NCI-H524 (cell line): ENCODE measurements at places on chromosomes 7 and 10.
A peak's percentile ranks its signal among the peaks of the same experiment; 100 is the strongest.

GRCh38 chr7:95334447-95334846, 10.1 kb upstream of the PON1 start:
- no peak for DNase-seq

GRCh38 chr7:152074673-152075072, 49.2 kb downstream of the GALNT11 start:
- DNase-seq: no peak

GRCh38 chr10:131942455-131942854, 39.3 kb downstream of the BNIP3 start:
- DNase-seq: no peak

DNA sequence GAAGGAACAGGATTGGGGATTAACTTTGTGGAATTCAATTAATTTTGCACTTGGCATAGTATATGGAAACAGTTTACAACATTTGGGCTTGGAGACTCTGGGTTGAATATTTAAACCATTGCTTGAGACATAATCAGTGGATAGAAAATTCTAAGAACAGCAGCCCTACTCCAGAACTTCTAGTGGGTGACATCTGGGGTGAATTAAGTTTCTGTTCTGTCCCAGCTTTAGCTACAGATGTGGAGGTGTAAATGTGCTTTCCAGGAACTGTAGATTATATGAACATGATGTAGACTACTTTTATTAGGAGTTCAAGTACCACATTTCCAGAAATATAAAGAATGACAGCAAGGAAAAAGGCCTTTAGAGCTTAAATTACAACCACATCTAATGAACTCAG, 51.9 kb upstream of the SKAP2 start:
- no peak for DNase-seq

- DNase-seq: no peak
Measured at GRCh38 chr10:100184840-100185239, 989 bp downstream of the ERLIN1 start.

GRCh38 chr10:13219685-13220670, 14.2 kb downstream of the UCMA start:
- DNase-seq: no peak

DNA sequence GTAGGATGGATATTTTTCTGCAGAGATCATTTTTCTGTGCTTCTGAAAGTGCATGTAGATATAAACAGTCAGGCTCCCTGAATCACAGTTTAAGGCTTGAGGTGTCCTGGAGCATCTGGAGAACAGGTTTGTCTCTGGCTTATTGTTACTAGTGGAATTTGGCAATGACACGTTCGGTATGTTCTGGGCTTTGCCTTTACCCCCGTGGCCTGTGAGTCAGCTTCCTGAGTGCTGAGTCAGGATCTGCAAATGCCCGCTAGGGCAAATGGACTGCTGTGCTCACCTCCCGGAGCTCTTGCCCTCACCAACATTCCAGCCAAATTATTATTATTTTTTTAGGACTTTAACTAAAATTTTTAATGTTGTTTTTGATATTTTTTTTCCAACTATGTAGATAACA, 192.5 kb upstream of the PRSS1 start:
- no peak for DNase-seq

DNA sequence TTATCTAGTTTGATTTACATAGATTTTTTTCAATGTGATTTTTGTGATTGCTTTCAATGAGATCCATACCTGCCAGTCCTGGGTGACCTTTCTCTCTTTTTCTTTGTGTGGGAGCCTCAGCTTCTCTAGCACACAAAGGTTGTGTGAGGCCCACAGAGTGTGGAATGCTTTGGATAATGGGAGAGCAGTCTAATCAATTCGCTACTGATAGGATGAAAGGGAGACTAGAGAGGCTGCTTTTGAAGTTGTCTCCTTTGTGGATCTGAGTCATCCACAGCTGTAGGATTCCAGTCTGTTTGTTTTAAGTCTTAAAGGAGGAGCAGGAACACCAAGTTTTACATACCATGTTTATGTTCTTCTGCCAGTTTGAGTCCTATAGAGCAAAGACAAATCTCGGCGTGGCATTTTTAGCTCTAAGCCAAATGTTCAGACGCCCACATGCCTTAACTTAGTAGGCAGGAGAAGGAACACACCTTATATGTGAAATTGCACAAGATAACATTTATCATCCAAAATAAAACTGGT, 330.0 kb downstream of the ARL4A start:
- no peak for DNase-seq

DNA sequence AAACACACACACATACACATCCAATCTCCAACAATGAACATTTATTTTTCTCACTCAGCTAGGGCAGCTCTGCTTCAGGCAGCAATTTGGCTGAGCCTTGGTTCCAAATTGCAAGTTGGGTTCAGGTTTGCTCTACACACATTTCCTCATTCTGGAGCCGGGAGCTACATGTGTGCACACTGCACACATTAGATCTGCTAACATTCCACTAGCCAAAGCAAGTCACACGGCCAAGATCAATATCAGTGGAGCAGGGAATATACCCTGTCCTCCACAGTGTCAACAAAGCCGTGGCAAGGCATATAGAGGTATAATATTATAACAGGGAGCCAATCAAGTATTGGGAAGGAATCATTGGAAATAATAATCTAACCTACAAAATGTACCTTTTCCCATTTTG, 57.5 kb upstream of the PPP1R3C start:
- no peak for DNase-seq

- DNase-seq: no peak
Measured at GRCh38 chr10:73889014-73889413, 14.7 kb upstream of the CAMK2G start.

- DNase-seq: no peak
Measured at GRCh38 chr10:97494863-97495506, 3.2 kb downstream of the MMS19 start.

DNA sequence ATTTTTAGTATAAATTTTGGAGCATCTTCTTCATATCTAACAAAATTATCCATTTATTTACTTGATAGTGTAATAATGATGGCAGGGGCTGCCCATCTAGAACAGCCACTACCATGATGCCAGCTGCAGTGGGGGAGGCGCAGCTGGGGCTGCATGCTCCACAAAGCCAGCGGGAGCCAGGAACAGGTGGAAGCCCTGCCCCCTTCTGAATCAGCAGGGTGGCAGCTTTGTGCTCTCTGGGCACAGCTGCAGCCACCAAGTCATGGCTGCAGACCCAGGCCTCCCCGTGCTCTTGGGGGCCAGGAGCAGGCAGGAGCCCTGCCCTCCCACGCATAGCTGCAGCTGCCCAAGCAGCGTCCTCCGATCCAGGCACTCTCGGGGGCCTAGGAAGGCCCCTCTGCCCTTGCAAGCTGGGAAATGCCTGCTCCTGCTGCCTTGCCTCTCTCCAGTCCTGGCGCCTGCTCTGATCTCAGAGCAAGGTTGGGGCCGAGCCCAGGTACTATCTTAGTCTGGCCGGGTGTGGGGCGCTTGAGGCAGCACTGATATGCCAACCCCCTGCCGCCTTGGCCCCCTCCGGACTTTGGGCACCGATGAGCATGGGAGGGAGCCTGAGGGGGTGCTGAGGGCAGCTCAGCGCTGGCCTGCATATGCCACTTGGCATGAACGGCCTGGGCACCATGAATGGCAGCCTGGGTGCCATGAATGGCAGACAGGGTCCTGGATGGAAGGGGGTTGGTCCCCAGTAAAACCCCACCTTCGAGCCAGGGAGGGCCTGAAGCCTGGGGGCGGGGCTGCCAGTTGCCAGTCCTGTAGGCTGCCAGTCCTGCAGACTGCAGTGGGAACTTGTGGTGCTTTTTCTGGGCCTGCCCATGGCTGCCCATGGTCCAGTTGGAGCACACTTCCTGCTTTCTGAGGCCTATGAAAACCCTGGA, 1110.8 kb upstream of the POT1 start:
- peak; percentile 7 for DNase-seq

DNA sequence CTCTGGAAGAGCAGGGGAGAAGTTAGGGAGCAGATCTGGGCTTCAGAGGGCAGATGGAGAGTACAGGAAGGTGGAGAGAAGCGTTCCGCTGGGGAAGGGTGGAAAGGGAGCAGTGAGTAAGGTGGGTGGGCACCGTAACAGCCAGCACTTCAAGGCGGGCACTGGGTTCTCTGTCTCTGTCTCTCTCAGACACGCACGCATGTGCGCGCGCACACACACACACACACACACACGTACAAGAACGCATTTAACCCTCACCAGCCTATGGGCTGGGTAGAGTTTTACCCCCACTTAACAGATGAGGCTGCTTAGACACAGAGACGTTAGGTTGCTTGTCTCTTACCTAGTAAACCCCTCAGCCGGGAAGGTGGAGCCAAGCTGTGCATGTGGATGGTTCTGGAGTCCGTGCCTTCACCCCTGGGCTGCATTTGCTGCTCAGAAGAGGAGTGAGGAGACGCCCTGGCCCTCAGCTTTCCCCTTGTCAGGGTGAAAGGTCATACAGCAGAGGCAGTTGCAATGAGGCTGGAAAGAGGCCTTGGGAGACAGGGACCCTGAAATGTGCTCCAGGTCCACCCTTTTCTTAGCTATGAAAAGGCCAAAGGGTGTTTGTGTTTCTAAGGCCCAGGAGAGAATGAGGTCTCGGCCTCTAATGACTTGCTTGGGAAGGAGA, 16.0 kb downstream of the ADCYAP1R1 start:
- DNase-seq: no peak

GRCh38 chr10:32105782-32106382, 49.7 kb upstream of the KIF5B start:
- no peak for DNase-seq

DNA sequence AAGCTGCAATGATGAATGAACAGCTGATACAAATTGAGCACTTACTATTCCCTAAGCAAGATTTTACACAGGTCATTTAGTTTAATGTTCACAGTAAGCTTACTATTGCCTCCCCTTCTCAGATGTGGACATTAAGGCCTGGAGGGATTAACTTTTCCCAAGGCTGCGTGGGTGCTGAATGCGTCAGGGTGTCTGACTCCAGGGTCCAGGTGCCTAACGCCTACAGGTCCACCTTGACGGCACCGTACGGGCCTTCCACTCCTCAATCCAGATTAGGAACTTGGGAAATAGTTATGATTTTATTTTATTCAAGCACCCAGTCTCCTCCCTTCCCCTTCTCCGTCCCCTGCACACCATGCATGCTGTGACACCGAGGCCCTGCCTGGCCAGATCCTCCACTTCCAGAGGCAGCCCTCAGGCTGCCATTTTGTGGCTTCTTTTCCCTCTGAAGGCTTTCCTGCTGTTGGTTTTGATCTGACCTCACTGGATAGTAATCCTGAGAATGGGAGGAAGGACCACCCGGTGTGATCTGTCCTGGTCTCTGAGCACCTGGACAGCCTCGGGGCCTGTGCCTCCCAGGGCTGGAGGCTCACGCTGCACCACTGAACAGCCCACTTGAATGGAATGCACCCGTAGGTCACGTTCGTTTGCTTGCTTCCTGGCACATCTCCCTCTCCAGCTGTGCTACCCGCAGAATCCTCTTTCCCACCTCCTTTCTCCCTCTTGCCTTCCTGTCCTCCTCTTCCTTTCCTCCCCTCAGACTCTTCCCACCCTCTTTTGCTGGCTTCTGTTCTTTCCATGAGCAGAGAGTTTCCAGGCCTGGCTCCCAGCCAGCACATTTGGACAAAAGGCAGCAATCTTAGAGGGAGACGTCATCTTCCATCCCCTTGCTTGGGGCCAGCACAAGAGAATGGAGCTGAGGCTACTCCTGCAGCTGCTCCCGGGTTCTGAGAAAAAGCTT, 14.4 kb downstream of the DENND2A start:
- peak; percentile 61 for DNase-seq

GRCh38 chr7:40604601-40605438, 470.0 kb downstream of the SUGCT start:
- DNase-seq: peak; percentile 44

GRCh38 chr7:88480896-88481295, 174.2 kb upstream of the STEAP4 start:
- no peak for DNase-seq

GRCh38 chr7:149414745-149415390, 46.0 kb downstream of the ZNF777 start:
- no peak for DNase-seq

DNA sequence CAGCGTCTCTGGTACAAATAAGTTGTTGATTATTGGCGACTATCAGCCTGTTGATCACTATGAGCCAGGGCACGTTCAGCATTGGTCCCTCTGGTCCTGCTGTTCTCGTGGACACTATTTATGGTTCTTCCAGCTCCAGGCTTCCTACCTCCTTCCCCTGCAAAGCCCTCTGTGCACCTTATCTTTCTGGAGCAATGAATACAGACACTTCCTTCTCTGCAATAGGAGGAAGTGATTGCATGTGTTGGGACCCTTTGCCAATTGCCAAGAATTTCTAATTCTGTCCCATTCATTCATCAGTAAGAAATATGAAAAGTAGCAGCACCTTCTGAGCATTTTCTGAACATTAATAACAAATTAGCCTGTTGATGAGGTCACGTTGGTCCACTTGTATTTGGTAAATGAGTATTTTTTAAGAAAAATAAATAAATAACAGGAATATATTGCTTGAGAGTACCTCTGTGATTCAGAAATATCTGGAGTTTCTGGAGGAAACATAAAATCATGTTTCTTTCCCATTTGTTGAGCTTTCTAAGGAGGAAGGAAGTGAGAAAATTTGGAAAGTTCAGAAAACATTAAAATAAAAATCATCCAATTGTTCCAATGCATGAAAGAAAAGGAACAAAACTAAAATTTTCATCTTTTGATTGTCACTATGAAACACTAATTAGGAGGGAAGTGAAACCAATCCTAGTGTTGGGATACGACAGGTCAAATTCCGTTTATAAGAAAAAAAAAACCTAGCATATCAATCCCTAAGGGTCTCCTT, 259.1 kb upstream of the KLF6 start:
- DNase-seq: no peak

DNA sequence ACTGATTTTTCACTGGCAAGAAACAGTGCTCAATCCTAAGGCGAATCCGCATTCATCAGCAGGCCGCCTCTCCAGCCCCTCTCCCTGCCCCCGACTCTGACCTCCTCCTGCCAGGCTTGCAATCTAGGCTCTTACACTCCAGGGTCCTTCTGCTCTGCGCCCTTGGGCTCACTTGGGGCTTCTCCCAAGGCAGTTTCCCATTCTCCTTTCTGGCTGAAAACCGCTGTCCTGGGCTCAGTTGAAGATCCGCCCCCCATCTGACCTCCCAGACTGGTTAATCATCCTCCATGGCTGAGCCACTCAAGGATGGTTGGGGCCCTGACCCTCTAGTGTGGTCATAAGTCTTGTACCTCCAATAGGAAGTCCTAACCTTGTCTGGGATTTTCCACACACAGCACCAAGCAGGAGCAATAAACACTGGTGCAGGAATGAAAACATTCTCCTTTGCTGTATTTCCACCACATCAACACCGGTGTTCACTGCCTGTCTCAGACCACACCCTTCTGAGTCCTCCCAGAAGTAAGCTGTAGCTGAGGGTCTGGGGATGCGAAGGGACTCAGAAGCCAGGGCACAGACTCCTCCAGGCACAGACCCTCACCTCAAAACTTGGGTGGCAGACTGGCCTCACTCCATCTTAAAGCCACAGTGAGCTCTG, 42.4 kb downstream of the TNS3 start:
- DNase-seq: no peak

- no peak for DNase-seq
Measured at GRCh38 chr10:71086439-71087080, 125.8 kb upstream of the UNC5B start.

DNA sequence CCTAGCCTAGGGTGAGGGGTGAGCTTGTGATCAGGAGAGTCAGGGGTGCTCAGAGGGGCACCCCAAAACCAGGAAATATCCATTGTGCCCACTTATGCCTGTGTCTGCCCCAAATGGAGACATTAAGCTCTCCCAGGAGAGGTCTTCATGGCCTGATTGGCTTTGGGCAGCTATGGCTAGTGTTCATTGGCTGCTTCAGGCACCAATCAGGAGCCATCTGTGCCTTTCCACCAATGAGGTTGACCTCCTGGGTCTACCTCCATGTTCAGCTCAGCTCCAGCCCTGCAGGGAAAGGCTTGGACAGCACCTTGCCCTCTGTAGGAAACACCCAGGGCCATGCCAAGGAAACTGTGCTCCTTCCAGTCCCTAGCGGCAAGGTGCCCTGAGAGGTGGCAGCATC, 23.9 kb upstream of the HSPB1 start:
- DNase-seq: peak; percentile 40
